Left renal cortex interstitium (tissue), 4 donors: ENCODE measurements at places on chromosomes 2 and 18.

- DNase-seq, result no peak
Measured at GRCh38 chr2:54522624-54523281, 66.6 kb downstream of the SPTBN1 start.

- no peak for DNase-seq
Measured at GRCh38 chr18:58051765-58052460, 7.9 kb downstream of the NEDD4L start.

GRCh38 chr2:88016960-88017779, 823 bp upstream of the RNU2-63P start:
- no peak for DNase-seq

GRCh38 chr18:31203794-31204148, 41.1 kb upstream of the DSC1 start:
- DNase-seq, result no peak

DNA sequence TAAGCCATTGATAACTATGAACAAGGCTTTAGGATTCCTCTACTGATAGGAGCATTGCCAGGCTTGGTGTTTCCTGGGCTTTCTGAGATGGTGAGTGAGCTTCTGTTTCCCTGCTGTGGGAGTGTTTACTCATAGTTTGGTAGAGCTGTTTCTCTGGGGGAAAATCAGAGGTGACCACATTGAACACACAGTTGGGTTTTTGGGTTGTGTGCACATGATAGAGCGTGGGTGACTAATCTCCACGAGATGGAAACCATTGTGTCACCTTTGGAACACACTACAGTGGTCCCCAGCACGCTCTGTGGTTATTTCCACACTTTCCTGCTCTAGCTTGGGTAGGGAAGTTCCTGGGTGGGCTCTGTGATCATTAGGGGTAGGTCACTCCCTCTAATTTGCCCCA, 5.4 kb downstream of the IL1R1 start:
- DNase-seq, result no peak

GRCh38 chr2:78093436-78093835, 571.3 kb upstream of the LRRTM4 start:
- no peak for DNase-seq

- DNase-seq, result no peak
Measured at GRCh38 chr2:136025057-136025973, 39.9 kb upstream of the DARS1 start.

- DNase-seq, result no peak
Measured at GRCh38 chr2:2887772-2888387, 489.7 kb downstream of the EIPR1 start.

GRCh38 chr18:830315-830901, 18.4 kb upstream of the YES1 start:
- no peak for DNase-seq

DNA sequence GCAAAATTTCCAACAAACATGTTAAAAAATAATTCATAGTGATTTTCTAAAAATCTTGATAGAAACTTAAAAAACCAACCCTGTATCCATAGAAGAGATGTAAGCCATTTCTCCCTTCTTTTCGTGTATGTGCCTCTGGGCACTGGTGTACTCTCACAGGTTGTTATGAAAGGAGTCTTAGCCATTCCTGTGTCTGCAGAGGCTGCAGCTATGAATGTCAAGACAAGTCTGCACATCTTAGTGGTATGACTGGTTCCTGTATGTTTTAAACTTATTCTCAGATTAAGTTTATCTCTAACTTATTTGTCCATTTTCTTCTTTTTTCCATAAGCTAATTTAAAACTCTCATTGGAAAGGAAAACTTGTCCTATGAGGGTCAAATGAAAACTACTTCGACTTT, 84.0 kb downstream of the DPP4 start:
- no peak for DNase-seq

DNA sequence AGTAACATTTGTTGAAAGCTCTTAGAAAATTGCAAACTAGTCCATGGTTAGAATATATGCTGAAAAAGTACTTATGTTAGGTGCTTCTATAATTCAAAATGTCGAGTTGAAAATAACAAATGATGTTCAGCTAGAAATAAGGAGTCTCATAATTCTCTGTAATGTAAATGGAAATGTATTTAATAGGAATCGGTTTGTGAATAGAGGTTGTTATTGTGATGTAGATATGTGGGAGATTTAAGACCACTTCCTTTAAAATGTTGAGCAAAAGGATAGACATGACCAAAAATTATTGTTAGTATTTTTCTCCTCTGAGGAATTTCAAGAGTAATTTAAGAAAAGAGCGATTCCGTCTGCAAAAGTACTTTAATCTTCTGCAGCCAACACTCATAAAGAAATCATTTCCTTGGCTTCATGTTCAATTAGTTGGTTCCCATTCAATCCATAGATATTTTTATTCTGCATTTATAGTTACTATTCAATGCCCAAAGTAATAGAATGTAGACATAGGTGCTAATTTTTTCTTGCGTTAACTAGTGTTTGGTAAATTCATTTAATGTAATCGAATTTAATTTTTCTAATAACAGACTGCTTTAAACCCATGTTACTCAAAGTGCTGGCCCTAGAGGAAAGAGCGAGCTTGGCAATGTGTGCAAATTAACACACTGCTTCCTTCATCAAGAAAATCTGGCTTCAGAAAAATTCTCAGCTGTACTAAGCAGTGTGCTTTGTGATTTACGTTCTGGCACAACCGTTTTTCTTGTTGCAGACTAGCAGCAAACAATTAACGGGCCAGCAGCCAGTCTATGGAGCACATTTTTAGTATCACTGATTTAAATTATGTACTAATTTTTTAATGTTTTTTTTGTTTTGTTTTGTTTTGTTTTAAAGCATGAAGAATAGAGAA, 32.2 kb downstream of the FN1 start:
- DNase-seq, result no peak

DNA sequence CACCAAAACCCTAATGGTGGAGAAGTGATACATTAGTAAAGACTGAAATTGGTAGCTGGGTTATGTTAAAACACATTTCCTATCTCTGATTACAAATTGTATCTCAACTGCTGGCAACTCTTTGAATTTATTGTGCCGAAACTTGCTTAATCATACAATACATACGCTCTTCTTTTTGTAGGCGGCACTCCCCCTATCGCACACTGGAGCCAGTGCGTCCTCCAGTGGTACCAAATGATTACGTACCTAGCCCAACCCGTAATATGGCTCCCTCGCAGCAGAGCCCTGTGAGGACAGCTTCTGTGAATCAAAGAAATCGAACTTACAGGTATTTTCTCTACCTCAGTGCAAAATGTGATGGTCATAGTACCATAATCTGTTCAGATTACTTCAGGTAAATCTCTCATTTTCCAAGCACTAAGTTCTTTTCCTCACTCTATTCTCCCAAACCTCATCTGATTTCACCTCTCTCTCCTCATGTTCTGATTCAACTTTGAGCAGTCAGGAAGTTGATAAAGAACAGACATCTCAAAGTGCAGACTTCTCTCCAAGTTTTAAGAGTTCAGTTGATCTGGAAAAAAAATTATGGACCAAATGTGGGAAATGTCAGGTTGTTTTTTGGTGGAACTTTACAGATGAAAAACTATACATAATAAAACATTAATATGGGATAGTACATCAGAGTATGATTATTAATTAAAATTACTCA, 66.5 kb downstream of the ABI2 start:
- no peak for DNase-seq

GRCh38 chr2:229282758-229283546, 11.9 kb upstream of the PID1 start:
- no peak for DNase-seq

- DNase-seq, result peak; percentile 10
Measured at GRCh38 chr2:233700028-233700635, 7.4 kb downstream of the UGT1A6 start.

DNA sequence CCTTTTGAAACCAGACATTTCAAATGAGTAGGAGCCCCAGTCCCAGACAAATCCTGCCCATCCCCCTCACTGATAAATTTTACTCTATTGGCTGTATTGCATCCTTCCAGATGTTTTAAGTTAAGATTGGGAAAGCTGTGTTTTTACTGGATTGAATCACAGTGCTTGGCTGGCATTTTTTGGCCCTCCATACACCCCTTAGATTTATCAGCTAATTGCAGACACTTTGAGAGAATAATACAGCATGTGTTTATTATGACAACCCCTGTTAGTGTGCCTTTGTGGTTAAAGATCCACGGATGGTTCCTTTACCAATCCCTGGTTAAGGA, 74.9 kb downstream of the ANTXR1 start:
- no peak for DNase-seq
